ENCODE measurements at places on chromosomes 6 and 20.

GRCh38 chr6:16399158-16399557, 160.8 kb downstream of the GMPR start:
- no peak for DNase-seq

GRCh38 chr6:3881711-3882421, 32.7 kb downstream of the FAM50B start:
- no peak for DNase-seq

DNA sequence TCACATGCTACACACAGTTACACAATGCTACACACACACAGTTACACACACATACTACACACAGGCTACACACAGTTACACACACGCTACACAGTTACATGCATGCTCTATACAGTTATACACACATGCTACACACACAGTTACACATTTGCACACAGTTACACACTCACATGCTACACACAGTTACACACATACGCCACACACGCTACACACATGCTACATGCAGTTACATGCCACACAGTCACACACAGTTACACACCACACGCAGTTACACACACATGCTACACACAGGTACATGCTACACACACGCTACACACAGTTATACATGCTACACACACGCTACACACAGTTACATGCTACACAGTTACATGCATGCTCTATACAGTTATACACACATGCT, 15.6 kb downstream of the MYT1 start:
- no peak for DNase-seq

DNA sequence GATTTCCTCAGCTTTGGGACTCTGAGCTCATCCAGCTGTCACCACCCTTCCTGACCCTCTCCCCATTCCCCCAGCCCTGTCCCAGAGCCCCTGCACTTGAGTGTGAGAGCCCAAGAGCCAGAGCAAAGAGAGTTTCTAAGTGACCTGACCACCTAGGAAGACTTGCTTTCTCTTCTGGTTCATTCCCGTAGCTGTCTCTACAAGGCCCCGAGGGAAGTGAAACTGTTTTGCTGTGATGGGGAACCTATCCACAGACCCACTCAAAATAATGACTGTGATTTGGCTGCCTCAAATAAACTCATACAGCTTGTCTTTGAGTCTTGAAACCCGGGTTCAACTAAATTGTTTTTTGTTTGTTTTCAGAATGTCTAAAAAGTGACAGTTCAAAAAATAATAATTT, 74.6 kb upstream of the XRN2 start:
- no peak for DNase-seq

- no peak for DNase-seq
Observed at GRCh38 chr6:12584631-12585405, 131.7 kb upstream of the PHACTR1 start.

DNA sequence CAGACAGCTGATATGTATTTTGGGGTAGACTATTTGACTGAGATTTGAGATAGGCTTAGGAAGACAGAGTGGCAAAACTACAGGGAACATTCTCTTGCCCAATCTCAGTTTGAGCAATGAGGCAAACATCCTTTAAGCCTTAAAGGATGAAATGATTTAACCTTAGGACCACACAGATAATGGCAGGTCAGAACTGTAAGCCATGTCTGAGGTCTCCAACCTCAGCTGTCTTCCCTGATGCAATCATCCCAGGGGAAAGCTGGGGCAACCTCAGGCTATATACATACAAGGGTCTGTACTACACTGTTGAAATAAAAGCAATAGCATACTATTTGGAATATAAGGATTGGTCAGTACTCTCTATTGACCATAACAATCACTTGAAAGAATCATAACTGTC, 83.8 kb upstream of the NUP153 start:
- DNase-seq, result no peak

- DNase-seq, result no peak
Observed at GRCh38 chr20:25588491-25588890, 3.2 kb upstream of the NINL start.

DNA sequence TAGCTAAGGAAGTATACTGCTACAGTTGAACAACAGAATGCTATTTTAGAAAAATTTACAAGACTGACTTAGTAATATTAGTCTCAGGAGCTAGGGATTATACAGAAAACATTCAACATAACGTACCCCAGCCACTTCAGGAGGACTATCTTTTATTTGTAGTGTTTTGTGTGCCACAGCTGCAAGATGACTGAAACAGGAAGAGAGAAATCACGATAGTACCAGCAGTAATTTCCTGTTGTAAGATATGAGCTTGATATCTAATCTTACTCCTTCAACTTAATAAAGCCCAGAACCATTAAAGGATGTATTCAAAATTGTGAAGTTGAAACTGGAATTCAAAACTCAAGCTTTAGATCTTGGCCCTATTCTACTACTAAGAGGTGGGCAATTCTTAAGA, 42.1 kb downstream of the SLC35A1 start:
- no peak for DNase-seq

- DNase-seq, result no peak
Observed at GRCh38 chr6:133230052-133230451, 11.1 kb upstream of the EYA4 start.

DNA sequence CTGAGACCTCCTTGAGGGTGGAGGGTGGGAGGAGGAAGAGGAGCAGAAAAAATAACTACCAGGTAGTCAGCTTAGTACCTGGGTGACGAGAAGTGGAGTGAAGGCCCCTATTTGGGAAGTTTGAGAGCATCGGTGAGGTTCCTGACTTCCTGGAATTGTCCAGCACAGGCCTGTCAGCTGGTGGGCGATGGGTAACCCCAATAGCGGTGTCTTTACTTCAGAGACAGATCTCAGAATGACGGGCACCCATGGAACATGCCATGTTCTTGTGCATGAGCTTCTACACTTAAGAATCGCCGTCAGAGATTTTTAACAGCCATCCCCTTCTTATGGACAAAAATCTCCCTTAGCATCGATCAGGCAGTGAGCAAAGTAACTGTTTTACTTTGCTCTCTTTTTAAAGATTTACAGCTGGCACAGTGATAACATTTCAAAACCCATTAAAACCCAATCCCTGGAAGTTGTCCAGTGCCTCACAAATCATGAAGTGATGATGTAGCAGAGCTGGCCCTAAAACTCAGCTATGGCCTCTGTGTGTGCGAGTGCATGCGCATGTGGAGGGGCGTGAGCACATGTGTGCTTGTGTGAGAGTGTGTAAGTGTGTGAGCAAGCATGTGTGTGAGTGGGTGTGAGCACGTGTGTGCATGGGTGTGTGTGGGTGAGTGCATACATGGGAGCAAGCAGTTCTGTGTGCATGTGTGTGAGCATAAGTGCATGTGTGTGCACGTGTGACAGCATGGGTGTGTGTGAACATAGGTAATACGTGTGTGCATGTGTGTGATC, 85.2 kb downstream of the DLL1 start:
- no peak for DNase-seq

GRCh38 chr6:167306401-167306998, 15.4 kb downstream of the UNC93A start:
- no peak for DNase-seq

GRCh38 chr20:17896193-17896723, 72.3 kb downstream of the SNX5 start:
- DNase-seq, result no peak

GRCh38 chr6:29071831-29072723, 15.0 kb downstream of the OR2B3 start:
- no peak for DNase-seq

- DNase-seq, result no peak
Observed at GRCh38 chr6:89866024-89866678, 28.1 kb upstream of the GJA10 start.
